ENCODE measurements at places on chromosomes 1 and 21.

DNA sequence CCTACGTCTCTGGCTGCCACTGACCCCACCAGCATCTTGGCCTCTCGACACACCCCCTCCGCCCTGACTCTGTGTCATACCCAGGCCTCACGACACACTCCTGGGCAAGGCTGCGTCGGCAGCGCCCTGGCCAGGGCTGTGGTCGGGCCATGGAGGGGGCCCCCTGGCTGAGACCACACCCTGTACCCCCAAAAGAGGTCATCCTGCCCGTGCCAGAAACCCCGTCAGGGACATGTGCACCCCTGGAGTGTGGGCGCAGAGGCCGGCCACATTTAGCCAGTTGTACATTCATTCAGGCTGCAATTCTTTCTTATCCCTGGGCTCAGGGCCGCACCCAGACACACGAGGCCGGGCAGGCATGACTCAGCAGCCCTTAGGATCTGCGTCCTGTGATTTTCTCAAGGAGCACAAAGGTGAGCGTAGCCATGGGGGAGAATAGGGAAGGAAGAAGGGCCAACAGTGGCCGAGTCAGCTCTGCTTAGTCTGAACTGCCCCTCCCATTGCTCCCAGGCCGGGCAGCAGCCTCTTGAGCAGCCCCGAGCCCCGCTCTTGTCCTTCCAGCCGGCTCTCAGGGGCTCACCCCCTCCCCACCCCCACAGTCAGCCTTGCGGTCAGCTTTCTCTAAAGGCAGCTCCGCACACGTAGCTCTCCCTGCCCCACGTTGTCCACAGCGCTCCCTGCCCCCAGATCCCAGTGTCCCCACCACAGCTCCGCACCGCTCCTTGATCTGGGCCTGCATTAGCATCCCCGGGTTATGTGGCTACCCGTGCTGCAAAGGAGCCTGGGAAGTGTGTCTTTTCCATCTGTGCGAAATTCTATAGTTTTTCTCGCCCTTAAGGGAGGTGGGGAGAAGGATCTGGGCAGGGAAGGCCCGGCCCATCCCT, 7.9 kb downstream of the CSTB start:
- no peak for DNase-seq

GRCh38 chr1:223670458-223671159, 5.1 kb upstream of the CAPN8 start:
- peak; percentile 34 for DNase-seq

GRCh38 chr1:83693427-83694126, 305.4 kb downstream of the TTLL7 start:
- DNase-seq: no peak

GRCh38 chr1:25796811-25797458, 3.1 kb upstream of the SELENON start:
- DNase-seq: peak; percentile 73

DNA sequence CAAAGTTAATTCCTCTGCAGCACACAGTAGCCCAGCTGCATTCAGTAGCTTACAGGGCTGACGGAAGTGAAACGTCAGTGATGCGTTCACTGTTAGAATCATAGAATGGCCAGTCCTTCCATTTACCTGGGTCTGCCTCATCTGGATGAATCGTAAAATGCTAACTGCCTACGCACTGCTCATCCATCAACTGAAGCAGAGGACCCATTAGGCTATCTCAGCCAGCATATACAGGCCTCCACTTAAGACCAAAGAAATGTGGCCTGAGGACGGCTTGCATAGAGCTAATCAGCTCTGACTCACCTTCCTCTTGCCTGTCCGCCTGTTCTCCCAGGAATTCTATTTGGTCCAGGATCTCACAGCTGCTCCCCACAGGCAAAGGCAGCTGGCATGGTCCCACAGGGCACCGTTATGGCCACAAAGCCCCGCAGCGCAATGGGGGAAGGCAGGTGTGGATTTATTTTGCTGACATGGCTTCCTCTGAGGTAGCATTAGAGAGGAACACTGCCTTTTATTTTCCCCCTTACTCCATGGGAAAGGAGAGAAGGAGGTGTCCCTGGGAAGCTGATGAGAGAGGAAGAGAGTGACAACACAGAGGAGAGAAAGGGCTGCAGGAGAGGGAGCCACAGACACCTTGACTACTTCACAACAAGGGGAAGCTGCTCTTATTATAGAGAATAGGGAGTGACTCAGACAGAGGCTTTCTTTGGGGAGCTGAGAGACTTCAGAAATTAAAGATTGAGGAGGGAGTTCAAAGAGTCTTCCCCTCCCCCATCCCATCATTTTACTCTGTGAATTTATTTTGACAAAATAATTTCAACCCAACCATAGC, 177.6 kb downstream of the HHIPL2 start:
- DNase-seq: no peak

DNA sequence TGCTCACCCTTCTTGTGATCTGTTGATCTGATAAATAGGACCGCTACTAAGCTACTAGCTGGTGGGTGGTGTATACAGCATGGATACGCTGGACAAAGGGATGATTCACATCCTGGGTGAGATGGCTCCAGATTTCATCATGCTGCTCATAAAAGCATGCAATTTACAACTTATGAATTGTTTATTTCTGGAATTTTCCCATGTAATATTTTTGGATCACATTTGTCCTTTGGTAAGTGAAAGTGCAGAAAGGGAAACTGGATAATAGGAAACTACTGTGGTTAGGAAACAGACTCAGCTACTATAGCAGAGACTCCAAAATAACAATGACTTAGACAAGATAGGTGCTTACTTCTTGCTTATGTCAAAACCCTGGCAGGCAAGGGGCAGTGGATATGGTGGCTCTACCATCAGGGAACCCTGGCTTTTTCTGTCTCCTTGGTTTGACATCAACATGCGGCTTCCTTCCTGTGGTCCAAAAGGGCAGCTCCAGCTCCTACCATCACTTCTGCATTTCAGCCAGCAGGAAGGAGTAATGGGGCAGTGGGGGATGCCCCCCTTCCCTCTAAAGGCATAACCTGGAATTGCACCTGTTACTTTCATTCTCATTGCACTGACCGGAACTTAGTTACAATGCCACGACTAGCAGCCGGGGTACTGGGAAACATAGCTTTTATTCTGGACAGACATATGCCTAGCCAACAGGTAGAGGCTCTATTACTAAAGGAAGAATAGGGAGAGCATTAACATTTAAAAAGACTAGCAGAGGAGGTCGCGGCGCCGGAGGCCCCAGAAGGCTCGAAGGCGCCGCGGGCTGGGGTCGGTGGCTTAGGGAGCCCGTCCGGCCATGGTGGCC, 13.8 kb upstream of the AK2 start:
- no peak for DNase-seq
